Fibroblast of the conjunctiva (primary cell): ENCODE measurements at places on chromosomes 16 and 17.

GRCh38 chr17:69677130-69677529 lies 262.6 kb downstream of the MAP2K6 start:
- no peak for DNase-seq

- no peak for DNase-seq
Observed at GRCh38 chr17:1036171-1036844, 39.4 kb downstream of the TIMM22 start.

DNA sequence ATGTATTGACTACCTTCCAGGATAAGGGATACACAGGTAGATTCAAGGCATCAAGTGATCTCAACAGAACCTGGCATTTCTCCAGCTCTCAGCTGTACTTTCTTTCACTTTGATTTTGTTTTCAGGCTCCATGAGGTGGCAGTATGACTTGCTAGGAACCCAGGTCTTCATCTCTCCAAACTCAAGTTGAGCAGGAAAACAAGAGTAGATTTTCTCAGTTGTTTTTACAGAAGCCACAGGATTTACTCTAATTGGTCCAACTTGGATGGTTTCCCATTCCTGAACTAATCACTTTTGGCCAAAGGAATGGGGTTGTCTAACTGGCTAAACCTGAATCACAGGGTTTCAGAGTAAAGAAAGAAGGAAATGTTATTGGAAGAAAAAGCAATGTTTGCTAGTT lies 146.6 kb downstream of the TRIM37 start:
- peak; percentile 26 for DNase-seq

- DNase-seq = no peak
Observed at GRCh38 chr17:19238167-19238505, 970 bp downstream of the EPN2 start.

DNA sequence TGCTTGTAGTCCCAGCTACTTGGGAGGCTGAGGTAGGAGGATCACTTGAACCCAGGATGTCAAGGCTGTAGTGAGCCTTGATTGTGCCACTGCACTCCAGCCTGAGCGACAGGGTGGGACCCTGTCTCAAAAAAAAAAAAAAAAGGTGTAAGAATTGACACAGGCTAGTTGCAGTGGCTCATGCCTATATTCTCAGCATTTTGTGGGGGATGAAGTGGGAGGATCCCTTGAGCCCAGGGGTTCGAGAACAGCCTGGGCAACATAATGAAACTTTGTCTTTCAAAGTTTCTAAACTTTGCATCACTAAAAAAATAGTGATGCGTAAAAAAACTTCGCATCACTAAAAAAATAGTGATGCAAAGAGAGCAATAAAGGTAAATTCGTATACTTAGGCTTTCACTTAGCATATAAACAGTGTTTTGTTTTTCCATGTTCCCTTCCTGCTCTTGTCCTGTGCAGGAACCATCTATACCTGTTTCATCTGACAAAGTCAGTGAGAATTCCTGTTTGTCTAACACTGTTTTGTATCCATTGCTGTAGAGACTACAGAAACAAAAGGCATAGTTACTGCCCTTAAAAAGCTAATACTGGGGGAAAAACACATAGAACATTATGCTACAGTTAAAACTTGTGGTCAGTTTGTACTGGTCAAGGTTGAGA lies 32.1 kb downstream of the CTCF start:
- no peak for DNase-seq

- DNase-seq = no peak
Observed at GRCh38 chr17:58913552-58913951, 157.9 kb downstream of the PPM1E start.

DNA sequence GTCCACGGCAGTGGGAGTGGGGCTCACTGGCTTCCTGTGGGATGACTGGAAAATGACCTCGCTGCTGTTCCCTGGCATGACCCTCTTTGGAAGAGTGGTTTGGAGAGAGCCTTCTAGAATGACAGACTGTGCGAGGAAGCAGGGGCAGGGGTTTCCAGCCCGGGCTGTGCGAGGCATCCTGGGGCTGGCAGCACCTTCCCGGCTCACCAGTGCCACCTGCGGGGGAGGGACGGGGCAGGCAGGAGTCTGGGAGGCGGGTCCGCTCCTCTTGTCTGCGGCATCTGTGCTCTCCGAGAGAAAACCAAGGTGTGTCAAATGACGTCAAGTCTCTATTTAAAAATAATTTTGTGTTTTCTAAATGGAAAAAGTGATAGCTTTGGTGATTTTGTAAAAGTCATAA lies 7.8 kb upstream of the RNF213 start:
- DNase-seq = no peak

DNA sequence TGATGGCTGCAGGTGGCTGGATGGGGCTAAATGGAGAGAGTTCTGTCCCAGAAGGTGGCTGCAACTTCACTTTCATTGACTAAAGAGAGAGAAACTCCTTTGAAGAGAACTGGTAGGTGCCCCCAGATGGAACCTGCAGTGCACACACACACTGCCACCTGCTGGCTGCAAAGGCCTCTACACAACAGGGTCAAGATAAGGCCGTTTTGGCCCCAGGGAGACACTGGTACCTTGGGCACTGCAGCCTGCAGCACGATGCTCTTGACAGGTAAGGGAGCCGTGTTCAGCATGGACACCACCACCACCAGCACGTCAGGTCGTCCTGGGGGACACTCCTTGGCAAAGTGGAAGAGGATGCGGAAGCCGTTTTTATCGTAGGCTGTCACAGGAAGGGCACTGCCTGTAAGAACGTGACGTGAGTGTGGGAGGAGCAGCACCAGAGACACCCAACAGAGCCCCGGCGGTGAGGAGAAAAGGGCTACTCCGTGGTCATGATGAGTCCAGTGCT lies 22.7 kb downstream of the GGA3 start:
- DNase-seq = peak; percentile 62

GRCh38 chr17:10156599-10156947 lies 41.8 kb downstream of the GAS7 start:
- no peak for DNase-seq

- DNase-seq = peak; percentile 39
Observed at GRCh38 chr17:8300627-8301242, 5.5 kb upstream of the SLC25A35 start.

DNA sequence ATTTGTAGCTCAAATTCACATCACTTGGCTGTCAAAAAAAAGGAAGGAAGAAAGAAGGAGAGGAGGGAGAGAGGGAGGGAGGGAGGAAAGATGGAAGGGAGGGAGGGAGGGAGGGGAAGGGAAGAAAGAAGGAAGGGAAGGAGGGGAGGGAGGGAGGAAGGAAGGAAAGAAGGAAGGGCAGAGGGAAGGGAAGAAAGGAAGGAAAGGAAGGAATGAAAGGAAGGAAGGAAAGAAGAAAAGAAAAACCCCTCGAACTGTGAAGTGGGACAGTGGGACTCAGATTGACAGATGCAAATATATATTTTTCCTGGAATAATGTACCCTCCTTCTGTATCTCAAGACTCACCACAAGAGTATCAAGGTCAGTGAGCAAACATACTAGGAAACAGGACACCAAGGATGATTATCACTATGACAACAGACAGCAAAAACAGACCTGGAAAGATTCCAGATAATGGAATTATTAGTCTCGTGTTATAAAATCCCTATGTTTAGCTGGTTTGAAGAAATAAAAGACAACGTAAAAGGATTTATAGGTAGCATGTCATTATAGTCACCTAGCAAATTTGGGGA lies 24.2 kb upstream of the ABCA3 start:
- DNase-seq = no peak

- DNase-seq = no peak
Observed at GRCh38 chr17:36592316-36592715, 637 bp downstream of the DHRS11 start.

DNA sequence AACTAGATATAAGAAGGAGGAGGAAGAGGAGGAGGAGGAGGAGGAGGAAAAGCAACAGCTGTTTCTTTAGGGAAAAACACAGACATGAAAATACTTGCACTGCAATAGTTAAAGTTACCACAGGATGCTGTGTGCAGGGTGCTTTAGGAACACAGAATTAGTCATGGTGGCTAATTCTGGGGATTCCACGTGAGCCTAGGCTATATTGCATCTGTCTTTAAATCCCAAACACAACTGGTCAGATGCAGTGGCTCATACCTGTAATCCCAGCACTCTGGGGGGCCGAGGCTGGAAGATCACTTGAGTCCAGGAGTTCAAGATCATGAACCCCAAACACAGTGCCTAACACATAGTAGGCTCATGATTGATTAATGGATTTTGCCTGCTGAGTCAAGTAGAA lies 155.3 kb upstream of the C16orf82 start:
- DNase-seq = no peak

DNA sequence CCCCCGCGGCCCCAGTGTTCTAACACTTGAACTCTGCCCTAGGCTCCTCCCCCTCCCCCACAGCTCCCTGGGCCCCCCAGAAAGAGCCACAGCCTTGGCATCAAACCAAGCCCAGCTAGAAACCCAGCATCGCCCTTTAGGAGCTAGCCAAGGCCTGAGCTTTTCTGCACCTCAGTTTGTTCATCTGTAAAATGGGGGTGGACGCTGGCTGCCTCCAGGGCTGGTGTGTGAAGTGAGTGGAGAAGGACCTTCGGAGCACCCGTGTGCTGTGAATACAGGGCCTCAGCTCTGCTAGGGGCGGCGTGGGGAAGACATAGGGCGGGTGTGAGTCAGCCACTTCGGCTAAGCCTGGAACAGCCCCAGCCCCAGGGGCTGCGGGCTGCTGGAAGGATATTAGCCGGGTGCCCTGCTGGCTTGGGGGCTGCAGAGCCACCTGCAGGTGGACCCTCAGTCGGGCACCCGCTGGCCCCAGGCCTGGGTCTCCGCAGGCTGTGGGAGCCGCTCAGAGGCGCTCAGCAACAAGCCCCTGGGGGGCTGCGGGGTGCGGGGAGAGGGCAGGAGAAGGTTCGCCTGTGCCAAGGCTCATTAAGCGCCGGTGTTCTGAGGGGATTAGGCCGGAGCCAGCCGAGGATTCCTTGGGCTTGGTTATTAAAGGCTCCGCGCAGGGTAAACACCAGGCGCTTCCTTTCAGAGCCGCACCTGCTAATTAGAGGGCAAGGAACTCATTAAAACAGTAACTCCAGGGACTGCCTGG lies 217.0 kb upstream of the CIBAR2 start:
- no peak for DNase-seq

GRCh38 chr16:28823873-28824716 lies 1.3 kb downstream of the ATXN2L start:
- peak; percentile 98 for DNase-seq

DNA sequence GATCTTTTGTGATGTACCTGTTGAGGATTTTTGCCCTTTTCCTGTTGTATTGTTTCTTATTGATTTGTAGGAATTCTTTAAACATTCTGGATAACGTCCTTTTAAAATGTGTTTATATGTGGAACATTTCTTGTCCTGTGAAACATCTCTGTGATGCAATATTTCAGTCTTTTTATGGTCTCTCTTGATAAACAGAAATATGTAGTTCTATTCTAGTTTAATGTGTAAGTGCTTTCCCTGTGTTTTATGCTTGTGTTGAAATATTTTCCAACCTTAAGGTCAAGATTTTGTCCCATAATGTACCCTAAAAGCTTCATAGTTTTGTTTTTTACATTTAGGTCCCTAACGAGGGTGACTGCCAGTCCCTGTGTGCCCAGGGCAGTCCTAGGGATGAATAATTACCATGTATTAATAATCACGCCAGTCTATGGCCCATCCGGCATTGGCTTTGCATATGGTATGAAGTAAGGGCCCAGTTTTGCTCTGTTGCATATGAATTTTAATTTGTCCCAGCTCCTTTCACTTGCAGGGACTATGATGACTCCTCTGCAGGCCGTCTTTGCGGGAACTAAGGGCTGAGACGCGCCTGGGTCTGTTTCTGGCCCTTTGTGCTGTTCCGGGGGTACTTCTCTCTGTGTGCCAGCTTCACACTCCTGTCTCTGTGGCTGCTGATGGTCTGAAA lies 44.2 kb downstream of the RPTOR start:
- no peak for DNase-seq

DNA sequence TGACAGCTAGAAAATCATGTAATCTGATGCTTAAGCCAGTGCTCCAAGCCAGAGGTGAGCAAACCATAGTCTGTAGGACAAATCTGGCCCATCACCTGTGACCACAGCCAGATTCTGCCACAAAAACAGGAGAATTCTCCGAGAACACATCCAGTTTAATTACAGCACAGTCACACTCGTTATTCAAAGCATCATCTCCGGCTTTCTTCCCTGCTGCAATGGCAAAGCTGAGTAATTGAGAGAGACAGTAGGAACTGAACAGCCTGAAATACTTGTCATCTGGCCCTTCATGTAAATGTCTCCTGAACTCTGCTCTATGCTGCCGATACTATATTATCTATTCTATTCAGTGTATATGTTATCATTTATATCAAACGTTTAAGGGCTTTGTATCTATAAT lies 121.4 kb upstream of the FOXF1 start:
- DNase-seq = no peak

GRCh38 chr16:27321013-27321915 lies 7.5 kb downstream of the IL4R start:
- DNase-seq = no peak

DNA sequence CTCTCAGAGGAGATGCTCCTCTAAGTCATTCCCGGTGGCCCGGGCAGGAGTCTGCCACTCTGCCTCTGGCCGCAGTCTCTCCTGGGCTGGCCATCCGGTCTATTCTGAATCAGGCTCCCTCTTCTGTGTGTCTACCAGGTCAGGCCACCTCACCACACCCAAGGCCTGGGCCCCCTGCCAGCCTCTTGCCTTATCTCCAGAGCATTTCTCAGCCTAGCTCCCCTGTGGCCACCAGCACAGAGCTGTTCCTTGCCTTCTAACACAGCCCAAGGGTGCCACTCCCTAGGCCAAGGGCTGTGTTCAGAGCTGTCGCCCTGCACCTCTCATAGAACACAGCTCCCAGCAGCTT lies 55.3 kb downstream of the MYO18A start:
- DNase-seq = no peak

GRCh38 chr16:29665294-29666077 lies 2.4 kb downstream of the SPN start:
- no peak for DNase-seq

DNA sequence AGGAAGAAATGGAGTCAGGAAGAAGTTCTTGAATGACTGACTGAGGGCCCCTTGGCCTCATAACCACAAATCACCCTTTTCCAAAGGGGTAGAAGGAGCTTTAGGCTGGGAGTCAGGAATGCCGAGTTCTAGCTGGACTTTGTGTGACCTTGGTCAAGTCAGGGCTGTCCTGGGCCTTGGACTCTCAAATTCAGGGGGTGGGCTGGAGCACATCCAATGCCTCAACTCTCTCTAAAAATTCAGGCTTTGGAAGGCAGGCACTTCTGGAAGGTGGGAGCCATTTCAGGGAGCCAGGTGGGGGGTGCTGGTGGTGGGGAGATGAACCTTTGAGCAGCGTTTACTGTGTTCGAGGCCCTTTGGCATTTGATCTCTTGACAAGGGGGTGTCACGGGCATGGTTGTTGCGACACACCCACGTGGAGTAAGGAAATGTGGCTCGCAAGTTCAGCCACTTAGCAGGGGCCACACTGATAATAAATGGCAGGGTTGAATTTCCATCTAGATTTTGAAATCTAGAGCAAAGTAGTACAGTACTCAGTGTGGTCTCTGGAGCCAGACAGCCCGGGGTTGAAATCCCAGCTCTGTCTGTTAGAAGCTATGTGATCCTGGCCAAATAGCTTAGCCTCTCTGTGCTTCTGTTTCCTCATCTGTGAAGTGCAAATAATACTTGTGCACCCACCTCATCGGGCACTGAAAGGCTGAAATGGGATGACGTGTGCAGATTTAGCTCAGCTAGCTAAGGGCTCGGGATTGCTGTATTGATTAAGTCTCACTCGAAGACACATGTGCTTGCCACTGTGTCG lies 47.1 kb upstream of the CIBAR2 start:
- no peak for DNase-seq

GRCh38 chr16:67236563-67237395 lies 9.8 kb downstream of the TMEM208 start:
- DNase-seq = peak; percentile 31

GRCh38 chr16:67661101-67661761 lies 471 bp downstream of the PARD6A start:
- no peak for DNase-seq
